HFFc6 (cell line): ENCODE measurements at places on chromosomes 7 and 10.
A peak's percentile ranks its signal among the peaks of the same experiment; 100 is the strongest.

DNA sequence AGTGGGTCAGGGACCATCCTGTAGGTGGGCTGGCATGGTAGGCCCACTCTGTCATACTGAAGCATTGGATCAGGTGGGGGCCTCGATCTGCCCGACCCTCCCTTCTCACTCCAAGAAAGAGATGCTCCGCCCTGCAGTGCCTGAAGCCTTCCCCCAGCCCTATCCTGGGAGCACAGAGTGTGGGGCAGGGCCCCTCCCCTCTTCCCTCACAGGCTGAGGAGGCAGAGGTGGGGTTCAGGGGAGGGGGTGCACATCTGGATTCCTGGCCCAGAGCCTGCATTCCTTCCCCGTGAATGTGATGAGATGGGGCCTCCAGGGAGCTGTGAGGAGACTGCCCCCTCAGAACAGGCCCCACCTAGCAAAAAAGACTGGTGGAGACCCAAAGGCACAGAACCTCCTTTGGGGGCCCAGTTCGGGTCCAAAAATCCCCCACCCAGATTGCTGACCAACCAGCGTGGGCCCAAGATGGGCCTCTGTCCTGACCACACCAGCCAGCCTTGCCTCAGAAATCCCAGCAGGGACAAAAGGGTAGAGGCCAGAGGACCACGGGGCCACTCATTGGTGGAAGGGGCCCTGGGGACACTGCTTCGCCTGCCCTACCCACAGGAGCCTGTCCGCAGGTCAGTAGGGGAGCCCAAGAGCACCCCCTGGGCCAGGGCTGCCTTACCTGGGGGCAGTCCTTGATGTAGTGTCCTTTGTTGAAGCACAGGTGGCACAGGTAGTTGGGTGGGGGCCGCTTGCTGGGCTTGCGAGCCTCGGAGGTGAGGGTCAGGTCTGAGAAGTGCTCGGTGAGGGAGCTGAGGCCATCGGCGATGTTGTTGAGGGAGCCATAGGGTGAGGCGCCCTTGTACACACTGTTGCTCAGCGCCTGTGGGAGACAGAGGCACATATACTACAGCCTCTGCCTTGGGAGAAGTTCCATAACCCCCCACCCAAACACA, 13.3 kb downstream of the ZCCHC24 start:
- DNase-seq: no peak

GRCh38 chr10:34732926-34733325, 82.2 kb downstream of the PARD3 start:
- DNase-seq: no peak

DNA sequence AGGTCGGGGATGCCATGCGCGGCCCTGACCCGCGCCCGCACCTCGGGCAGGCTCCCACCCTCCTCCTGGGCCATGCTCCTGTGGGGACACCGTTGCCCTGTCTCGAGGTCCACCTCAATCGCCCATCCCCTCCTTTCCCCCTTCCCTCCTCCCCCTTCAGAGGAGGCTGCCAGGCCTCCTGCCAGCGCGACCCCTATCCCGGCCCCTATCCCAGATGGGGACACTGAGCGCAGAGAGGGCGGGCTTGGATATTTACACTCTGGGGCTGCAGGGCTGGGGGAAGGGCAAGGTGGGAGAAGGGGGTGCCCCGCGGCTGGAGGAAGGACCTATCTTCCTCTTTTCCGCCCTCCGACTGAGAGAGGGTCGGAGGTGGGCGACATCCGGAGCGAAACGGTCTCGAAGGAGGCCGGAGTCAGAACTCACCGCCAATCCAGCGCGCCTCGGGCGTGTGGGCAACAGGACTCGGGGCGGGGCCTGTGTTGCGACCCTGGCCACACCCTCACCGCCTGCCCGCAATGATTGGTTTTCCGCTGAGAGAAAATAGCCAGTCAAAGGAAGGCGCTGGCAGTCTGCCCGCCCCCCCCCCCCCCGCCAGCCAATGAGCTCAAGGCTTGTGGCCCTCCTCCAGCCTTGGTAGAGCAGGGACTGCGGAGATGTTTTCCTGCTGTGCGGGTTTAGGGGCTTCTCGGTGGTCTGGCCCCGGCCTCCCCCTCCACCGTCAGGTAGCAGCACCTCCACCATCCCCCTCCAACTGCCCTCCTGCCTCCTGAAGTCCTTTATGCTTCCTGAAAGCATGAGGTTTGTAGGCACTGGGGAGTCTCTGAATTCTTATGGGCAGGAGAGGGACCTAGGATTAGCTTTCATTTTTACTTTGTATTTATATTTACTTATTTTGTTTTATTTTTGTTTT, at the start of gene METTL27:
TSS of gene METTL27 (minus strand) at position 450 of the 910 bp plus-strand sequence. CDS start at position 74, 376 bp downstream.
- peak; percentile 93 for DNase-seq

- DNase-seq: peak; percentile 47
These were observed 189.6 kb downstream of the TNS3 start for GRCh38 chr7:47392241-47392759.

DNA sequence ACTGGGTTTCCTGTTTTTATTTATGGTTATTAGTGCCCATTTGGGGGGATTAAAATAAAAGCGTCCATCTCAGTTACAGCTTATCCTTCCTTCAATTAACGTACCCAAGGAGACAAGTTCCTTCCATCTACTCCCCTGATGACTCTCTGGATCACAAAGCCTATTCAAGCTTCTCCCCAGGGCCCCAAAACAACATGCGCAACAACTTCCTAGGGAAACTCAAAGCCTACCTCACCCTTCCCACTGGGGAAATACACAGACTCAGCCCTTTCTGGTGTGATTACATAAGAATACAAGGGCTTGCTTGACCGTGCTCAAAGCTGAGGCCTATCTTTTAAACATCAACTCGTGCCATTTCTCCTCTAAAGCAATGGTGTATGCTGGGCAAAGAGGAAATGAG, 112.4 kb downstream of the CDK6 start:
- DNase-seq: no peak

DNA sequence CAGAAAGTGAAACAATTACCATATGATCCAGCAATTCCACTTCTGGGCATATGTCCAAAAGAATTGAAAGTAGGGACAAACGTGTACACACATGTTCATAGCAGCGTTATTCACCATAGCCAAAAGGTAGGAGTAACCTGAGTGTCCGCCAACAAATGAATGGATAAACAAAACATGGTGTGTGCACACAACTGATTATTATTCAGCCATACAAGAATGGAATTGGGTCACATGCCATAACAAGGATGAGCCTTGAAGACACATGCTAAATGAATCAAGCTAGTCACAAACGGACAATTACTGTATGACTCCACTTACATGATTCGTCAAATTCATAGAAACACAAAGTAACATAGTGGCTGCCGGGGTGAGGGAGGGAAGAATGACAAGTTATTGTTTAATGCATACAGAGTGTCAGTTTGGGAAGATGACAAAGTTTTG, 4.1 kb upstream of the OIT3 start:
- DNase-seq: no peak

GRCh38 chr7:1811850-1812508, 141.9 kb downstream of the ELFN1 start:
- DNase-seq: no peak

GRCh38 chr10:27481486-27481885, 22.6 kb upstream of the RAB18 start:
- DNase-seq: no peak

- DNase-seq: peak; percentile 38
These were observed 42.5 kb downstream of the CCDC71L start for GRCh38 chr7:106618480-106618879.

DNA sequence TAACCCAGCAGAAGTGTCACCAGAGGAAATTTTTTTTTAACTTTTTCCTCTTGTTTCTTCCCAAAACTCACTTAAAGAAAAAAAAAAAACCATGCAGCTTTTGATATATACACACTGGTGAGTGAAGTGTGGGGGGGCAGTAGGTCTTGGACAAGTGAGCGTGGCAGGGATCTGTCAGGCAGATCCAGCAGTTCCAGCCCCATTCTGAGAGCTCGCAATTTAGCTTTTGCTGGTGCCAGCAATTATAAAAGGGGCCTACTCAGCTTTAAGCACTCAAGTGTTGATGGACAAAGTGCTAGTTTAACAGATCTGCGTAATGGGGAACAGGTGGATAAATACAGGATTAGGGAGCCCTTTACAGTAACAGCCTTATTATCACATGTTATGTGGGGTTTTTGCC, 619.2 kb upstream of the GALNT17 start:
- no peak for DNase-seq

DNA sequence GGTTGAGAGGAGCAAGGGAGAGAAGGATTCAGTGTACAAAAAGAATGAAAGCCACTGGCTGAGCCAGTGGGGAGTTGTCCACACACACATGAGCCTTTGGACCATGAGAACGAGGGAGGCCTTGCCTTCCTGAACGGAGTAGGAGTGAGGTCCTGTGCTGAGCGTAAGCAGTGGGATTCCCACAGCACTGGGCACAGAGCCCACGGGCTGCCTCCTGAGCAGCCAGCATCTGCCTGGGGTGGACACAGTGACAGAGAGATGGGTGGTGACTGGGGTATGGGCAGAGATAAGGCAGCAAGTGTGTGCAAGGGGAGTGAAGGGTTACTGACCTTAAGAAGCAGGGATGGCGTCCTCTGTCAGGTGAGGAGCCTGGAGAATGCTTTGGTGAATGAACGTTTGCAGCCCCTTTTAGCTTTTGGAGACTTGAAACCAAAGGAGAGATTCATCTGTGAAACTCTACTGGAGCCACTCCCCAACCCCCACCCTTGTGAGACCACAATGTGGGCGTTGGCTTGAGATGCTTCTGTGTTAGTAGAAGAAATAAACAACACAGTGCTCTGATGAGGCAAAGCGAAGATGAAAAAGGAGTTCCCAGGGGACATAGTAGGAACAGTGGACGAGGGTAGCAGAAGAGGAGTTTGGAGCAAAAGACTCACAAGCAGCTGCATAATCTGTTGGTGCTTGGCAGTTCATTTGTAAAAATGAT, 56.5 kb downstream of the FIGNL1 start:
- DNase-seq: no peak

DNA sequence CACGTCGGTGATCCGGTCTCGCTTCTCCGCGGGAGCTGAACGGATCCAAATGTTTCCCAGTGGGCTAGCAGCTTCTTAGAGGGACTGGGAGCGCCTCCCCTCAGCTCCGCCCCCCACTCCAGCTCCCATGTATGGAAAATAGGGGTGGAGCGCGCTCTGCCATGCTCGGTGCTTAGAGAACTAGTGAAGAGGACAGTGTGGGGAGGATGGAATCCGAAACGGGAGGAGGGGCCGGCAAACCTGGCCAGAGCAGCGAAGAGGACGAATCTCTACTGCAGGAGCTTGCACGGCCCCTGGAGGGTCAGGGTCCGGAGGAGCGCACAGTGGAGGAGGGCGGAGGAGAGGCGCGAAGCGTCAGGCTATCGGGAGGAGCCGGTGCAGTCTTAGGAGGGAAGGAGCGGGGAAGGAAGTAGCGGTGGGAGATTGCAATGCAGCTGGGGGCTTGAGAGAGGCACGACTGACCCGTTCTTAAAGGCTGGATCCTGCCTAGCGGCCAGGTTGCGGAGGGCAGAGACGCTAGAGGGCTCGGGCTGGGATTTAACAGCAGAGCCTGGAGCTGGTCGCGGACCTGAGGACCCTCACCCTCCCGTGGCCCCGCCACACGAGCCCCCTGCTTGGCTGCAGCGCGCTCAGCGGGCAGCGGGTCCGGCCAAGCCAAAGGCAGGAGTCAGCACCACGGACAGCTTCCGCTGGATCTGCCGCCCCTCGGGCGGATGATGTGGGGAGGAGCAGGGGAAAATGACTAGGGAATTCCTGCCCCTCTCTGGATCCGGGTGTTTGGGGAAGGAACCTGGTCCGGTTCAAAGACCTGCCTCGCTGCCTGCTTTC, at the start of gene PRLHR:
TSS of gene PRLHR (minus strand) at position 51 of the 828 bp plus-strand sequence. CDS start 404 bp downstream, outside the sequence.
- DNase-seq: no peak

DNA sequence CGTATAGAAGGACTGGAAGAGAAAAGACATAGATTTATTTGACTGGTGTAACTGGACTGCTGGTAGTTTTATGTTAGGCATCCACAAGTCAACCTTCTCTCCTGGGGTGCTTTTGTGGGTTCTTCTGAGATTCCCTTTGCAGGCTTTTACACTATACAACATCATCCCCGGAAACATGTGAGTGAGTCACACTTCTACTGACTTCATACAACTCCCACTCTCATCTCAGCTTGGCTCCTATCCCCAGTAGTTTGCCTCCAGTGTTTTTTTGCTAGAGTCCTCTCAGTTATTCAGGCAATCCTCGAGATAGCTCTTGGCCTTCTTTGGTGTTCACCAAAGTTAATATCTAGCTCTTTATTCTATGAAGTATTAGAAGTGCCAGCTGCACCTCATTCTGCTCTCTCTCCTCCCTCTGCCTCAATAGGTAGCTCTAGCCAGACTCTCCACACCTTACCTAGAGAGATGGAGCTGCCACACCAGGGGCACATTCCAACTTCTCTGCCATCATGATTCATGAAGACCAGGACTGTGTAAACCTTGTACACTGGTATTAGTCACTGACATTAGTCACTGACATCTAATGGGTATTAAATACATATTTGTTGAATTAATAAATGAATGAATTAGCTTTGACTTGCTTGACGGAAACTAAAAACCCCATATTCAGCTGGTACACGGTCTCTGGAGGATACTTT, 281.9 kb downstream of the PPP1R3A start:
- no peak for DNase-seq

GRCh38 chr10:33248638-33249037, 85.8 kb downstream of the NRP1 start:
- DNase-seq: peak; percentile 85

DNA sequence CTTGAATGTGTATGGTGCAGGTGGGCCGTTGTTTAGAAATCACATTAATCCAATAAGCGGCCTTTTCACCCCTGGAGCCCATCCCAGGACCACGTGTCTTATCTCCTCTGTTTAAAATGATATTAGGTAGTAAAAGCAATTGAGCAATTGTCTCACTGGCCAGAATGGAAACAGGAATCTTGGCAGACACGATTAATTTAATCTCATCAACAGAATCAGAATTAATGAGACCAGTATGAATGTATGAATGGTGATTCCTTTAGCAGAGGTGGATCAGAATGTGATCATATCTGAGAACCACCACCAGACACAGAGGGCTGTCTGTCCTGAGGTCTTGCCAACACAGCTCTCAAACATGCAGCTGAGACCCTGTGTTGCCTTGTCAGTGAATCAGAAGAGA, 1591.4 kb downstream of the REEP3 start:
- no peak for DNase-seq

DNA sequence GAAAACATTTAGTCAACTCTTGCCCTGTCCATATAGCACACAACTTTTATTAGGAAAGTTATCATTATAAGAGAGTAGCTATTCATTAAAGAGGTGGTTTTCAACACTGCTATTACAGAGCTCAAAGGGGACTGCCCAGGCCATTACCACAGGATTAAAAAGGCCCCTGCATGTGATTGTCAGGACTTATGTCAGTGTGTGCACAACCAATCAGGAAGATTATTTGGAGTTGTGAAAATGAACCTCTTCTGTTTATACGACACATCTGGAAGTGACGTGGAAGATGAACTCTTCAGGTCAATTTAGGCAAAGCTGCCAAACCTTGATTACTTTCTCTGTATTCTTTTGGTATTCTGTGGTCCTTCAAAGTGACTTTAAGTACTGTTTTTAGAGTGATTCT, 14.7 kb downstream of the CCNY start:
- no peak for DNase-seq

- DNase-seq: no peak
These were observed 26.0 kb downstream of the HIP1 start for GRCh38 chr7:75712517-75713361.

- DNase-seq: no peak
These were observed 49.1 kb upstream of the STRIP2 start for GRCh38 chr7:129385116-129385515.

GRCh38 chr7:134696261-134696660, 49.6 kb downstream of the BPGM start:
- no peak for DNase-seq

GRCh38 chr7:140926021-140926817, 1.5 kb upstream of the BRAF start:
- no peak for DNase-seq
